ENCODE measurements at places on chromosomes 7 and 10.

DNA sequence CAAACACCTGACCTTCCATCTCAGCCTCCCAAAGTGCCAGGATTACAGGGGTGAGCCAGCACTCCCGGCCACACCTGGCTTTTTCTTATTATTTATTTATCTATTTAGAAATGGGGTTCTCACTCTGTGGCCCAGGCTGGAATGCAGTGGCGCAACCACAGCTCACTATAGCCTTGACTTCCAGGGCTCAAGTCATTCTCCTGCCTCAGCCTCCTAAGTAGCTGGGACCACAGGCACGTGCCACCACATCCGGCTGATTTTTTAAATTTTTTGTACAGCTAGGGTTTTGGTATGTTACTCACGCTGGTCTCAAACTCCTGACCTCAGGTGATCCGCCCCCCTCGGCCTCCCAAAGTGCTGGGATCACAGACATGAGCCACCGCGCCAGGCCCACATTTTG is 56.9 kb upstream of the MYL10 start:
- no peak for DNase-seq

DNA sequence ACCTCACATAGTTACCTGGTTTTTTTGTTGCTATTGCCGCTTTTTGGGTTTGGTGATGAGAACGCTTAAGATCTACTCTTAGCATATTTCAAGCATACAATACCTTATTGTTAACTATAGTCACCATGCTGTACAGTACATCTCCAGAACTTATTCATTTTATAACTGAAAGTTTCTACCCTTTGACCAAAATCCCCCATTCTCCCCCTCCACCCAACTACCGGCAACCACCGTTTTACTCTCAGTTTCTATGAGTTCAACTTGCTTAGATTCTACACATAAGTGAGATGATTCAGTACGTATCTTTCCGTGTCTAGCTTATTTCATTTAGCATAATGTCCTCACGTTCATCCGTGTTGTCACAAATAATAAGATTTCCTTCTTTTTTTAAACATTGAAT is 86.7 kb upstream of the IL6 start:
- no peak for DNase-seq

DNA sequence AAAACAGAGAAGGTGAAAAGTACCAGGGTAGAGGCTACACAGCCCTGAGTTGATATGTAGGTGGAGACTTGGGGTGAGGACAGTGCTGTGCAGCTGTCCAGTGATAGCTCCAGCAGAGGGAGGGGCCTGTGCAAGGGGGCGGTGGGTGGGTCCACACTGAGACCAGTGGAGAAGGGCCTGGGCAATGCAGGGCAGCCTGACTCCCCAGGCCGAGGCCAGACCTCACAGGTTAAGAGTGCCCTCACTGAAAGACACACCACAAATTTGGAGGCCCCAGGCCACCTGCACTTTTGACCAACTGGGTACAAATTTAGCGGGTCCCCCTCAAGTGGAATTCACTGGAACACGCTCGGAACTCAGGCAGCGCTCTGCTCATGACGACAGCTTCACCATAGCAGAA is 6.7 kb upstream of the RASGEF1A start:
- DNase-seq: no peak

DNA sequence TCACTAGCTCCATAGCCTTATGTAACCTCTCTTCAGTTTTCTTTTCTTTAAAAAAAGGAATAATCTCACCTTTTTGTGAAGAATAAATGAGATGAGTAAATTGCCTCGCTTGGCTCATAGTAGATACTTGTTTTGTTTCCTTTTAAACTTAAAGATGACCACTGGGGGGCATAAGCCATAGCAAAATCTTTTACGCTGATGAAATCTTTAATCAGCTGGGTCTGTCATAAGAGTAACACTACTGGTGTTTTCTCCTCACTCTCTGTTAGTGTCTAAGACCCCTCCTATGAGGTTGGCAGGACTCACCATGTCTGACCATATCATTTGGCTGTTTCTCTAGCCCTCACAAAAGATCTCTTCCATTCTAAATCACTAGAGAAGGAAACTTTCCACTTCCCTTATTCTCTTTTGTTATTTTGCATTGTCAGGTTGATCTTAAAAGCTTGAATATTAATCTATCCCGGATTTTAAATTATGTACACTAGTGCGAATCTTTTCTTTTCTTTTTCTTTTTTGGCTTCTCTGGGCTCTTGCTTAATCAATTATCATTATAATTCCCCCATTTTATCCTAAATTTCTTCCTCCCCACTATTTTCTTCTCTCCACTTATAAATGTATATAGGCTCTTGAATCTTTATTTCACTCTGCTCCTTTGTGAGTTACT is 12.5 kb downstream of the STAG3 start:
- no peak for DNase-seq

DNA sequence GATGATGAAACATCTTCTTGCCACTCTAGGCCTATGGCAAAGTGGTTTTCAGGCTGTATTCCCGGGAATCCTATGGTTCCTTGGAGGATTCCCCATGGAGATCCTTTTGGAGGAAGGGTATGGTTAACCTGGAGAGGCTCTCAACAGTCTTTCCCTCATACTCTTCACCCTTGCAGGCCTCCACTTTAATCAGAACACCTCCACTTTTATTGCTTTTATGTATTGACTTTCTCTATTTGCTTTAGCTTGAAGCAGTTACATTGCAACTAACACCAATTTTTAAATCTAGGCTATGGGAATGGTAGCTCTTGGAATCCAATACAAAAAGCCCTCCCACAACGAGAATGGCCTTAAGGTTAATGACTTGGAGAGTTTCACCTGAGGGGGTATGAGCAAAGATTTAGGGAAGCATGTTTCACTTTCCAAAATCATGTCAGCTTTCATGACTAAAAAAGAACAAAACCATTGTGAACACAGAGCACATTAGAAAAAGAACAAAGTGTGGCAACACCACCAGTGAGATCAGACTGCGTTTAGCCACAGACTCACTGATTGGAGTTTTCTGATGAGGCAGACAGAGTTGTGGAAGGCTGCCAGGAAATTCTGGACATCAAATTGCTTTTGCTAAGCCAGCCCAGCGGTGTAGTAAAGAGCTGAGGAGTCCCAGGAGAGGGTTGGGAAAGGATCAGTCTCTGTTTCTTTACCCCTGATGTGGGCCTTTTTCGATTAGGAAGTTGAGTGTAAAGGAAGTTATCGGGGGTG is 130.4 kb upstream of the BMPER start:
- peak; percentile 59 for DNase-seq

DNA sequence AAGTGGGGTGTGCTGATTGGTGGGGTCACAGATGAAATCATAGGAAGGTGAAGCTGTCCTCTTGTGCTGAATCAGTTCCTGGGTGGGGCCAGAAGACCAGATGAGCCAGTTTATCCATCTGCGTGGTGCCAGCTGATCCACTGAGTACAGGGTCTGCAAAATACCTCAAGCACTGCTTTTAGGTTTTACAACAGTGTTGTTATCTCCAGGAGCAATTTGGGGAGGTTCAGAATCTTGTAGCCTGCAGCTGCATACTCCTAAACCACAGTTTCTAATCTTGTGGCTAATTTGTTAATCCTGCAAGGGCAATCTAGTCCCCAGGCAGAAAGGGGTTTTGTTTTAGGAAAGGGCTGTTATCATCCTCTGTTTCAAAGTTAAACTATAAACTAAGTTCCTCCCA is 17.0 kb upstream of the IFRD1 start:
- no peak for DNase-seq

- no peak for DNase-seq
Measured at GRCh38 chr10:2300231-2300630, 562.9 kb upstream of the ADARB2 start.

DNA sequence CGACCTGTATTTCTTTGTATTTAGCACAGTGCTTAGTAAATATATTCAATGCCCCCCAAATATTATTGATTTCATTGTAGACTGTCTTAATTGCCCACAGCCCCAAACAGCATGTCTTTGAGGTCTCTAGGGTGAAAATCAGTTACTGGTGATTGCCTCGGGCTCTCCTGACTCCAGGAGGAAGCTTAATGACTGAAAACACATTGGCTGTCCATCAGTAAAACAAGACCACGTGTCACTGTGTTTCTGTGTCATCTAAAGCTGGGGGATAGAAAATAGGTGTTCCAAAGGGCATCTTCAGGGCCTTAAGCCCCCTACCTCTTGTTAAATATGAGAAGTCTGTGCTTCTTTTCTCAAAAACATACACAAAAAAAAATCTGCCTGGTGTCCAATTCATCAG is 67.9 kb downstream of the CACNA2D1 start:
- no peak for DNase-seq

- DNase-seq: no peak
Measured at GRCh38 chr10:124313374-124313773, 105.3 kb downstream of the OAT start.

- DNase-seq: no peak
Measured at GRCh38 chr10:128169811-128170379, 43.7 kb upstream of the MKI67 start.

DNA sequence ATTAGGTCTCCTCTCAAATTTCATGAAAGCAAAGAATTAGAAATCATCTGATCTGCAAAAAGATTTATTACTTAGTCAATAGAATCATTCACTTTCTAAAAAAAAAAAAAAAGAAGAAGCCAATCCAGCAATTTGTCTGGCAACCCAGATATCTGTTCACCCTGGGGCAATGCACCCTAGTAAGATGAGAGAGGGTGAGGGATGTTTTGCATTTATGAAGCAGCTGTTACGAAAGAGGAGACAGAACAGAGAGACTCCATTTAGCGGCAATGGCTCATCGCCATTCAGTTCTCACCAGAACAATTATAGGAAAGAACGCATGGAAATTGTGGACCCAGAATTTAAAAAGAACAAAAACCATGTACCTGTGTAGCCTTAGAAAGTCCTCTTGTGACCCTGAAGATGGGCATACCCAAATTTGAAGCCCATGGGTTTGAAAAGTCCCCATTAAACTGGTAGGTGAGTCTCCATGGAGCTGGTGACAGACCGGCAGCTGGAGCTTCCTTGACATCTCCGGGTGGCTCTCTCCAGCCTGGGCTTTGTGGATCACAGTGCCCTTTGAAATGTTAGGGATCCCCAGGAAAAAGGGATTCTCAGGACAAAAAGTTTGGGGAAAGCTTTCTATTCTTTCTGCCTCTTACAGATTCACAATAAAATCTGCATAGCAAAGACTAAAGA is 45.5 kb upstream of the CCDC3 start:
- no peak for DNase-seq

DNA sequence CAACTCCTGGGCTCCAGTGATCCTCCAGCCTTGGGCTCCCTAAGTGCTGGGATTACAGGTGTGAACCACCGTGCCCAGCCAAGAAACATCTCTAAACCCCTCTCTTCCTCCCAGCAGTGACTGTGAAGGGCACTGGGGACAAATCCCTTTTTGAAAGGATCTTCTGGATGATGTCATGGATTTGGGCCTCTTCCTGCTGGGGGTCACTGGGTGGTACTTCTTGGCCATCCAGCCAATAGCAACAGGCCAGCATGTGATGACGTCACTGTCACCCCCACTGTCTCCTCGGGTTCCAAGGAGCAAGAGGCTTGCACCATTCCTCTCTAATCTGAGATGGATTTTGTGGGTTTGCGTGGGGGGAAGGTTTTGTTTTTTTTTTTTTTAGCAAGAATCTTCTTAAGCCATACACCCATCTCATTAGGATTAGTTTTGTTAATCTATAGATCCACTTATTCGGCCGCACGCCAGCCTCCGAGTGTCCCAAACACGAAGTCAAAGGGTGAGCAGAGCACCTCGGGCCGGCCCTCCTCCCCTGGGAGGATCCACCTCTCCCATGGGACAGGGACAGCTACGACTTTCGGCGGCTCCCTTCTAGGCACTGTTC is 29.4 kb upstream of the TNRC18 start:
- peak; percentile 30 for DNase-seq

DNA sequence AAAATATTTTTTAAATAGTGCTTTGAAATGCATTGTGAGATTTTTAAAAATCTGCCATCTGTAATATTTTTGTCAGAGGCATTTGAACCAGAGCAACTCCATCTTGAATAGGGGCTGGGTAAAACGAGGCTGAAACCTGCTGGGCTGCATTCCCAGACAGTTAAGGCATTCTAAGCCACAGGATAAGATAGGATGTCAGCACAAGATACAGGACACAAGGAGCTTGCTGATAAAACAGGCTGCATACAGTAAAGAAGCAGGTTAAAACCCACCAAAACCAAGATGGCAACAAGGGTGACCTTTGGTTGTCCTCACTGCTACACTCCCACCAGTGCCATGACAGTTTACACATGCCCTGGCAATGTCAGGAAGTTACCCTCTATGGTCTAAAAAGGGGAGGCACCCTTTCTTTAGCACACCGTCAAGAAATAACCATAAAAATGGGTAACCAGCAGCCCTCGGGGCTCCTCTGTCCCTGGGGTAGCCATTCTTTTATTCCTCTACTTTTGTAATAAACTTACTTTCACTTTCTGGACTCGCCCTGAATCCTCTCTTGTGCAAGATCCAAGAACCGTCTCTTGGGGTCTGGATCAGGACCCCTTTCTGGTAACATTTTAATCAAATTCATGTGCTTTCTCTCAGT is 273.7 kb downstream of the SEMA3D start:
- no peak for DNase-seq

GRCh38 chr7:664997-665735 is 61.3 kb upstream of the DNAAF5 start:
- DNase-seq: peak; percentile 22

DNA sequence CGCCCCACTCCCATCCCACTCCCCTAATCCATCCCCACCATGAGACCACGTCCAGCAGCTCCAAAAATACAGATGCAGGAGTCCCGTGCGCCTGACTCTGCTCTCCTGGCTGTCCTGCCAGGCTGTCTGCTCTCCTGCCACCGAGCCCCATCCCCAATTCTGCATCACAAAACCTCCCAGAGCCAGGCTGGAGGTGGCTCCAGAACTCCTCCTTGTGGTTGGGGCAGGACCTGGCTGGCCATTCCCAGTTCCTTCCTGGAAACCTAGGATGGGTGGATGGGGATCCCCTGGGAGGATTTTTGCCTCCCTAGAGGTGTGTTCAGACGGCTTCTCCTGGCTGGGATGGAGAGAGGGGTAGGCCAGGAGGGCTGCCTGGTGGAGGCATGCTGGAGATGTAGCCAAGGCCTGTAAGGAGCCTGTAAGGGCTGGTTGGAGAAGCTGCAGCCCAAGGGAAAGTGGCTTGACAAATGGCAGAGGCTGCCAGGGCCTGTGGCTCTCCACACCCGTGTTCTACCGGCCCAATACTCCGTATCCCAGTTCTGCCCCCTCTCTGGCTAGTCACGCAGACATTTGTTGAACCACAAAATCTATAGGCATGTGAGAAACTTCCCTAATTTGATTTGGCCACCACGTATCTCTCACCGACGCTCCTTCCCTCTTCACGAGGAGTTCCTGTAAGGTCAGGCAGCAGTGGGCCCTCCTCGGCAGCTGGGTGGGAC is 99.3 kb downstream of the ARHGAP22 start:
- no peak for DNase-seq

DNA sequence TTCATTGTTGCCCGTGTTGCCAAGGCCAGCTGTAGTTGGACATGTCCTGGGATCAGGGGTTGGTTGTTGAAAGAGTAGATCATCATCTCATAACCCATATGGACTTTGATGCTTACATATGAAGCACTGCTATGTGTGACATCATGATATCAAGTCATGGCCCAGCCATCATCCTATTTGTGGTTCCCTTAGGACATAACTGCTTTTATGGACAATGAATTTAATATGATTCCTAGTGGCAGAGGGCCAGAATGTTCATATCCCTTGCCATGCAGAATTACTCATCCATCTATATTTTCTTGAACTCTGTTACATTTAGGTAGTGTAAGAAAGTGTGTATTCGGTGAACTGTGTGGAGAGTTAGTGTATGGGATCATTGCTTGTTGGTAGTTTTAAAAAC is 343.9 kb upstream of the LRGUK start:
- DNase-seq: no peak
